ENCODE measurements at places on chromosomes 11 and 22.

DNA sequence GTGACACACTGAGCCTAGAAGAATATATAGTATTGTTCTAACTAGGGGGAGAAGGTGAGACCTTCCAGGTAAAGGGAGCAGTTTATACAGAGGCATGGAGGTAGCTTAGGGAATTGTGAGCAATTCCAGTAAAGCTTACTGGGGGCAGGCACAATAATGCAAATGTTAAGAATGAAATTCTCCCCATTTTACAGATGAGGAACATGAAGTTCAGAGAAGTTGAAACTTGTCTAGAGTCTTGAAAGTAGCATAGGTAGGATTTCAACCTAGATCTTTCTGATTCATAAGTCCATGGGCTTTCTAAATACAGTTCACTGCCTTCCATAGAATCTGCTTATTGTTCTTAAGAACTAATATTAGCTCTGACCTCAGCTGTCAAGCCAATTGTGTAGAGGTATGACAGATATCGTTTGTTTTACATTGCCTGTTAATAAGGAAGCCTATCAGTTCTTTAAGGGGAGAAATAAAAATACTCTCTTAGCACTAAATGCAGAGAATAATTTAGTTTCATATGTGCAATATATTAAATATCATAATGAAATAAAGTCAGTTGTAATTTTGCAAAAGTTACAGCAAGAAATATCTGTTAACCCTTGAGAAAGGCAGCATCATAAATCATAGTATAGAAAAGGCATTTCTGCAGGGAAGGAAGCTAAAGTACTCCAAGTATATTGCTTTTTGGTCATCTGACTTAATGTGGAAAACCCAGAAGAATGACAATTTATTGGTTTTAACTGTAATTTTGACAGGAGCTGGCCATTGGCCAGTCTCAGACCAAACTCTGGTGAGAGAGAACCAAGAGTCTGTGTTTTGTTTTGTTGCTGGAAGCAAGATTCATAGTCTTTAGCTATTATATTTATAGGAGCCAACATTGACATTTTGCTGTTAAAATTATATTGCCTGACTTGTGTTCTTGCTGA, 181.8 kb downstream of the UVRAG start:
- DNase-seq = no peak

DNA sequence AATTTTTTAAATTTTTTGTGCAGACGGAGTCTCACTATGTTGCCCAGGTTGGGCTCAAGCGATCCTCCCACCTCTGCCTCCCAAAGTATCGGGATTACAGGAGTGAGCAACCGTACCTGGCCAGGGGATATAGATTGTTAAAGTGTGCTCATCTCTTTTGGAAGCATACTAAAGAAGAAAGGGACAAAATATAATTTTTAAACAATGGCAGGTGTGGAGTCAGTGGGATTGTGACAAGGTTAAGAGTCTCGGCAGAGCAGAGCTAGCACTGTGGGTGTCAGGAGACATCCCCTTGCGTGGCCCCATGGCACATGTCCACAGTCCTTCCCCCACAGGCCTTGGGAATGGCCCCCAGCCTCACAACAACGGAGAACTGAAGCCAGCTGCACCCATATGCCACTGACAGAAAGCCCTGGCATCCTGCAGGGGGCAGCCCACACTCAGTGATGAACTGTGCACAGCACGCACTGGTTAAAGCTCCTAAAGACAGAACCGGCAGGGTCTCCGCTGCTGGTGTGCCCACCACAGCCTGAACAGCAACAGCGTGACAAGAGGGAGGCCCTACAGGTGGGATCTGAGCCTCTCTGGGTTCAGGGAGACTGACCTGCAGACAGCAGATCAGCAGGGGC, 29.9 kb downstream of the SERPIND1 start:
- DNase-seq = no peak

GRCh38 chr11:107011977-107012376, 6.3 kb downstream of the GUCY1A2 start:
- DNase-seq = no peak

DNA sequence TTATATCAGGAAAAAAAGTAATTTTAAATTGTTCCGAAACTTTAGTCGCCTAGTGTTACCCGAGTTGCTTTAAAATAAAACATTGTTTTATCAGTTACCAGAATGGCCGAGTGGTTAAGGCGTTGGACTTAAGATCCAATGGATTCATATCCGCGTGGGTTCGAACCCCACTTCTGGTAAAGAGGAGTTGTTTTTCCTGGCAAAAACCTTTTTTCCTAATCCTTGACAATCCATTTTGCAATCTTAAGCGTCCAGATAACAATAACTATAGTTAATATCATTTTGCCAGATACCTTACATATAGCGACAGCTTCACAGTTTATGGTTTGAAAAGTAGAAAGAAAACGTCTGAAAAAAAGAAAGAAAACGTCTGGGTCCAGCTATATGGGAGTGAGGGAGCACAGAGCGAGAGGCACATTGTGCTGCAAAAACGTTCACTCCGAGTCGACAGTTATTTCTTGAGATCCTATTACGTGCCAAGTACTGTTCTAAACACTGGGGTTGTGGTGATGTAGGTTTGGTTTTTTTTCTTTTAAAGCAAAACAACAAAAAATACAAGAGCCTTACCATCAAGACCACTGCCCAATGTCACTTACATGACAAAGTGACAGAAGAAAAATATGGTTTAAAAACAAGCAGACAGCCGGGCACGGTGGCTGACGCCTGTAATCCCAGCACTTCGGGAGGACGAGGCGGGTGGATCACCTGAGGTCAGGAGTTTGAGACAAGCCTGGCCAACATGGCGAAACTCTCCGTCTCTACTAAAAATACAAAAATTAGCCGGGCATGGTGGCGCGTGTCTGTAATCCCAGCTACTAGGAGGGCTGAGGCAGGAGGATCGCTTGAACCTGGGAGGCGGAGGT, 40.6 kb downstream of the OR4D9 start:
- peak; percentile 64 for DNase-seq

GRCh38 chr11:4826425-4826824, 5.3 kb downstream of the OR51F2 start:
- no peak for DNase-seq

GRCh38 chr11:133360860-133361688, 171.2 kb downstream of the OPCML start:
- no peak for DNase-seq

GRCh38 chr11:76820184-76820566, 37.0 kb downstream of the TSKU start:
- DNase-seq = no peak

DNA sequence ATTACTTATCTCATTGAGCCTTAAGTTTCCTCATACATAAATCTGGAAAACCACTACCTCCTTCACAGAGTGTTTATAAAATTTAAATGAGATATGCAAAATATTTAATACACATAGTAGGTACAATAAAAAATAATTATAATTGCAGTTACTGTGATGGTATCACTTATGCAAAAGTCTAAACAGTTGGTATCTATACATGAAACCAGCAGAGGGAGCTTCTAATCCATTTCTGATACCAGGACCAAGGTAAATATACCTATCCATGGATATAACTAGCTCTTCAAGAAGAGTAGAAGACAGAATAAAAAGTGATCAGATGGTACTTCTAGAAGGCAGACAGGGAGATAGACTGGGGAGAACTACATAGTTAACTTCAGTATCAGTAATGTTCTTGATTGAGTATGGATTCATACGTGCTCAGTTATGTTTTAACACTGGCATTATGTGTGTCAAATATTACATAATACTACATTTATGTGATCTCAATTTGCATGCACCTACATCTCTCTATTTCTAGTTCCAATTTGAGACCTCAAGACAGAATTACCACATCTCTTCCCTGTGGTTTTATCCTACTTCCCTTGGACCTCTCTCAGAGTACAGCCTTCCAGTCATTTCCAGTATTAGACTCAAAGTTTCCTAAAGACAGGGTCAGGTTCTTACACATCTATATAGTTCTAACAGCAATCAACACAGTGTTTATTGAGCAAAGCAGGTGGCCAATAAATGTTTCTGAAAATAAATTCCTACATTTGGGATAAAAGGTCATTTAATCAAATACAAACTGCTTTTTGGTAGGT, 13.7 kb upstream of the TSG101 start:
- DNase-seq = no peak

- no peak for DNase-seq
Measured at GRCh38 chr22:28547132-28547842, 132.4 kb downstream of the TTC28 start.

- peak; percentile 12 for DNase-seq
Measured at GRCh38 chr11:23021287-23021863, 161.1 kb upstream of the CCDC179 start.

DNA sequence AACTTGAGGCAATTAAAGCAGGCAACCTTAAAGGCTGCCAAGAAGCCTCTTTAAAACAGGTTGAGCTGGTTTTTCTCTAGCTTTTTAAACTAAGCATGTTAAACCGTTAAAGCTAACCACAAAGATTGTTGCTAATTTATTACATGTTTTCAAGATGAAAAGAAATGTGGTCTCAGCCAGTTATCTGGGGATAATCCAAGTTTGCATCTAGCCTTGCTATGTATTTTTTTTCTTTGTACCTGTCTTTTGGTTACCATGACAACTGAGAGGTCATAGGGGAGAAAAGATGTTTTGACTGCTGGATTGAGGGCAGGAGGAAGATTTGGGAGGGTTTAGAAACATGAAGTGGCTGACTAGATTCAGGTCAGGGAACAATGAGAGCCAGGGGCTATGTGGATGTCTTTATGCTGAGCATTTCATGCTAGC, 19.2 kb upstream of the PGM2L1 start:
- DNase-seq = no peak

GRCh38 chr11:46970913-46971625, 34.5 kb downstream of the CSTPP1 start:
- no peak for DNase-seq

DNA sequence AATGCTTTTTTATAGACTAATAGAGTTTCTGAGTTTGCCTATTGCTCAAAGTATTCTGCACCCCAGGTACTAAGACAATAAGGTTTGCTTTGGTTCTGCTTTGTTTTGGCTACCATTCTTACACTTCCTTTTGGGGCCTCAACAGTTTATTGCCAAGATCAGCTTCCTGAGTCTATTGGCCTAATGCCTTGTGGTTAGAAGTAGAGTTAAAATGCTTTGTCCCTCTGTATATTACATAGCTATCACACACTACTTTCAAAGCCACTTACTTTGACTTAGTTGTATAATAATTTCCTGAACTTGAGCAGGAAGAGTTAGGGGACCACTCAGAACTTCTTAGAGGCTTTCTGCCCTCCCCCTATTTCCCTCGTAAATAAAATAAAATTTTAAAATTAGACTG, 96.5 kb downstream of the DLG2 start:
- no peak for DNase-seq

All from HS-27A (cell line).